Activated T-helper 9 cell treated with anti-CD3 and anti-CD28 coated beads, Interleukin-2, amount 50 U/mL, for 16 hours (primary cell): ENCODE measurements at places on chromosomes 5 and 9.

DNA sequence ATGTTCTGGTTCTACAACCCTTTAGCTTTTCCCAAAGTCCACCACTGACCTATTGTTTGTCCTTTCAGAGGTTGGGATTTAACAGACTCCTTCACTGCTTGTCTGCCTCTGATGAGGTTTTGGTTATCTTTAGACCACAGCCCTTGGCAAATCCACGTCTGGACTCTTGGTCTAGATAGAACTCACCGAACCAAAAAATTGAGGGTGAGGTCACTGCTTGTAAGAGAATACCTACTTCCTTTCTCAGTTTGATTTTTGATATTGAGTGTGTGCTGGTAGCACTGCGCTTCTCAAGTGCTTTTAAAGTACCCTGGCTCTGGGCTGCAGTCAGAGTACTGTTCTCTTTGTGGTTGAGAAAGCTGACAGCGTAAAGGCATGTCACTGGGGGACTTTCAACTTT is 61.7 kb downstream of the JMY start:
- no peak for DNase-seq

DNA sequence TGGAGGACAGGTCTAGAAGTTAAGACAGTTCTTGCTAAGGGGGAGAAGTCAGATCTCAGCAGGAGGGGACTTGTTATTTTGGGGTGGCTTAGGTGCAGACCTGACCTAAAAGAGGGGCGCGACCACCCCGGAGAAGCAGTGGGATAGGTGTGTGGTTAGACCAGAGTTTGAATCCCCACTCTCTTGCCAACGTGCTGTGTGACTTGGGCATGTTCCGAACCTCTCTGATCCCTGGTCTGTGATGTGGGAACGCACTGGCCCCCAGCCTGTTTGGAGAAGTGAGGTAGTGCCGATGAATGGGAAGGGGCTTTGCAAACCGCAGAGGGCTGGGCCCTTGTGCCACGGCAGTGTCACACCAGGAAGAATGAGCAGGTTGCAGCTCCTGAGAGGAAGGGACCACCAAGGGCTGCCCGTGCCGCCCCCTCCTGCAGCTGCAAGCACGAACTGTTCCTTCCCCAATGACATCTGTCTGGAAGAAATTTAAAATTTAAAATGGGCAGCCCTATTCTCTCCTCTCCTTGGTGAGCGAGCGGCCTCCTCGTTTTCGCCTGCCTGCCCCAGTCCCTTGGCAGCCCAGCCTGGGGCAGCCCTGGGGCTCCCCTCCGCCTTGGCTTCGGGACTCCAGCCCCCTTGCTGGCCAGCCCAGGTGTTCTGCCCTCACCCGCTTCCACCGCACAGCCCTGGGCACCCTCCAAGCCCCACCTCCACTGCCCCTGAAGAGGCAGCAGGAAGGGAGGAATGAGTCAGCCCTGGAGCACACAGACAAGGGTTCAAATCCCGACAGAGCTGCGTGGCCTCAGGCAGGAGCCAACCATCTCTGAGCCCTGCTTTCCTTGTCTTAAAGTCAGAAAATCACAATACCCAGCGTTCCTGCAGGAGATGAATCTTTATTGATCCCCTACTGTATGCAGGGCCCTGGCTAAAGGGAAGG is 1.6 kb downstream of the FIBCD1 start:
- DNase-seq: no peak

DNA sequence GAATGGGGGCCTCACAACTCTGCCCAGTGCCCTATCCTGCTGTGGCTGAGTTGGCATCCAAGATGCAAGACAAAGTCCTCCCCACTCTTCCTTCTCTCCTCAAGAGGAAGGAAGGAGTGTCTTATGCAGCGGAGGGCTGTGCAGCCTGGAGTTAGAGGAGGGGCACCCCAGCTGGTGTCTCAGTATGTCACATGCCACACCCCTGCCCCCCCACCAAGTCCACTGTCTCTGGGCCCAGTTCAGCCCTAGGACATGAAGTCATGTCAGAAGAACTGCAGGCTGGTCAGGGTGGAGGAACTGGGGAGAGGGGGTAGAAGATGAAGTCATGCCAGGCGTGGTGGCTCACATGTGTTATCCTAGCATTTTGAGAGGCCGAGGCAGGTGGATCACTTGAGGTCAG is 28.0 kb upstream of the SLC28A3 start:
- DNase-seq: no peak

- DNase-seq: no peak
These were observed 122.3 kb downstream of the SEMA5A start for GRCh38 chr5:9423571-9423970.

- DNase-seq: no peak
These were observed 153.5 kb downstream of the CDH6 start for GRCh38 chr5:31346896-31347551.

DNA sequence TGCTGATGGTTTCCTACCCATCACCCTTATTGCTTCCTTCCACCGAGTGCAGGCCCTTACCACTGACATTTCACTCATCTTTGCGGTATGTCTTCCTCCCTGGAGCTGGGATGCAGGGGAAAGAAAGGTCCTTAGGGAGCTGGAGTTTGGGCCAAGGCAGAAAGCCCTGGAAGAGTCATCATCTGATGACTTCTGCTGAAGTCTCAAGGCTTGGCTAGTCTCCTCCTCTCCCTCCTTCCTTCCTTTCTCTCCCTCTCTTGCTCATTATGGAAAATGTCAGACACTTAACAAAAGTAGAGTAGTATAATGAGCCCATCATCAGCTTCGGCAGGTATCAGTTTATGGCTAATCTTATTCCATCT is 40.0 kb downstream of the LARP1 start:
- no peak for DNase-seq

- DNase-seq: no peak
These were observed 173.3 kb downstream of the COL23A1 start for GRCh38 chr5:178416919-178417318.

- DNase-seq: no peak
These were observed 69.8 kb downstream of the RPS23 start for GRCh38 chr5:82208371-82208770.

DNA sequence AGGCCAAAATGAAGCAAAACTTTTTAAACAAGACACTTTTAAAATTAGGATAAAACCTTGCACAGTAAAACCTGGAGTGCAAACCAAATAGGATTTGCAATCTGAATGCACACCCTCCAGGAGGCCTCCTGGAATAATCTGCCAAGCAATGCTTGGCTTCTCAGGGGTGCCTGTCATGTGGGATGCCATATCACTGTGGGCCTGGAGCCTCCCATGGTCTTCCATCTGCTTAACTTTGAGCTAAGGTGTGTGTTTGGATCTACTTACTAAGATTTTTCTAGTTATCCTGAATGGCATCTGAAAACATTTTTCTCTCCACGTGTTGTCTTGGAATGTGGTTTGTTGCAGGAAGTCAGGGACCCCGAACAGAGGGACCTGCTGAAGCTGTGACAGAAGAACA is 52.1 kb downstream of the RGS7BP start:
- no peak for DNase-seq

GRCh38 chr5:68225911-68226545 is 10.5 kb downstream of the PIK3R1 start:
- no peak for DNase-seq

DNA sequence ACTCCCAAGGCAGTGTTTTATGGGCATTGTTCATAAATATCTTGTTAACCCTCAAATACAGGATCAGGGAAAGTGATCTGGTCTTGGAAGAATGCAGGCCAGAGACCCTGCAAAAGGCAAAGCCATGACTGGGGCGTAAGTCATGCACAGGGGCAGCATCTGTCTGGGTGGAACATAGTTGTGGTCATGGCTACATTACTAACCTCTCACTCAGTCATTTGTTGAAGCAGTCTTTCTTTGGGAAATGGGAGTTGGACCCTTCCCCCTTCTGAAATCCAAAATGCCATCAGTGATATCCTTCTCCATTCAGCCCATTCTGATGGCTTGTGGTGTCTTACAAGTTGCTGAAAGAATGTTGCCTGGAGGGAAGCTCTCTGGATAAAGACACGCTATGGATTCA is 68.1 kb downstream of the GDNF start:
- no peak for DNase-seq

GRCh38 chr9:33220681-33221567 is 19.0 kb upstream of the SPINK4 start:
- DNase-seq: no peak
